Activated CD4-positive, alpha-beta T cell treated with anti-CD3 and anti-CD28 coated beads, Interleukin-2, Interleukin-4, amounts not matched to agents 100 ng/mL and 50 ng/mL, durations not matched to agents 16 hours and 8 hours (primary cell): ENCODE measurements at places on chromosomes 1 and 21.

GRCh38 chr21:14991957-14992356 is 72.8 kb downstream of the NRIP1 start:
- no peak for DNase-seq

- DNase-seq: no peak
Observed at GRCh38 chr1:224767676-224768075, 151.6 kb downstream of the CNIH3 start.

DNA sequence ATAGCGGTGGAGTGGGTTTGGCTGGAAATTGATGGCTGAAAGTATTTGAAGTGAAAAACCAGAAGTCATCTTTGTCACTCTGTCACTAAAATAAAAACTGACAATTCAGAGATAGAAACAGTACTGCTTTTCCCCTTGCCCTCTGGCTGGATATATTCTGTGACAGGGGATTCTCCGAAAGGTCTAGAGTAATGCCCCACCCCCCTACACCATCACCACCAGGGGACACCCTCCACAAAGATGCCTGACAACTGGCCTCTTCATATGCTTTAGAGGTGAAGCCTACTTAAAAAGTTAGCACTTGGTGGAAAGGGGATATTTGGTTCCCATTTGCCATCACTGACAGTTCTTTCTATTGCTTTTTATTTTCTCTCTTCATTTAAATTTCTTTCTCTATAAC is 73.5 kb downstream of the SGIP1 start:
- DNase-seq: no peak

DNA sequence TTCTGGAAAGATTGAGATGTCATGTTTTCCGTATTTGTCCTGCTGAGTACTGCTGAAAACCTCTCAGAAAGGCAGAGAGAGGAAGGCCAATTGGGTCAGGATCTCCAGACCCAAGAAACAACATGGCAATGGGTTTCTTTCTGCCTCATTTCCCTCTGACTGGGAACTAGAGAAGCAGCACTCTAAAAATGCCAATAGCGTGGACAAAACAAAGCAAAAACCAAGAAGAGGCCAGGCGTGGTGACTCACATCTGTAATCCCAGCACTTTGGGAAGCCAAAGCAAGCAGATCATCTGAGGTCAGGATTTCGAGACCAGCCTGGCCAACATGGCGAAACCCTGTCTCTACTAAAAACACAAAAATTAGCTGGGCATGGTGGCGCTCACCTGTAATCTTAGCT is 18.3 kb downstream of the TNFRSF9 start:
- DNase-seq: no peak

DNA sequence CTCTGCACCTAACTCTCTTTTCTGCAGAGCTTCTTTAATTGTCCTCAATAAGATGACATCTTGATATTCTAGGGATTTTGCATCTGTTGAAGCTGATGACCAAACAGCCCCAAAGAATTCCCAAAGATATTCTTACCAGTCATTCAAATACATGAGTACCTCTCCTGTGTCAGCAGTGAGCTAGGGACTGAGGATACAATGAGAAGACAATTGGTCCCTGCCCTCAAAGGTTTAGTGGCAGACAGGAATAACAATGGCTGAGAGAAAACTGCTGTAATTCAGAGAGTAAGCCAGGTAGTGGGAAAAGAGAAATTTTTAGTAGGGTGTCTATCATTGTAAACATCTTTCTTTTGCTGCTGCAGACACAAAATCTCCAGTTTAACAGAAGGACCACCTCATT is 5.9 kb downstream of the MCOLN3 start:
- DNase-seq: no peak
